Activated T-cell treated with anti-CD3 and anti-CD28 coated beads, Interleukin-2, amount 50 U/mL, for 48 hours (primary cell): ENCODE measurements at places on chromosomes 3 and 15.

DNA sequence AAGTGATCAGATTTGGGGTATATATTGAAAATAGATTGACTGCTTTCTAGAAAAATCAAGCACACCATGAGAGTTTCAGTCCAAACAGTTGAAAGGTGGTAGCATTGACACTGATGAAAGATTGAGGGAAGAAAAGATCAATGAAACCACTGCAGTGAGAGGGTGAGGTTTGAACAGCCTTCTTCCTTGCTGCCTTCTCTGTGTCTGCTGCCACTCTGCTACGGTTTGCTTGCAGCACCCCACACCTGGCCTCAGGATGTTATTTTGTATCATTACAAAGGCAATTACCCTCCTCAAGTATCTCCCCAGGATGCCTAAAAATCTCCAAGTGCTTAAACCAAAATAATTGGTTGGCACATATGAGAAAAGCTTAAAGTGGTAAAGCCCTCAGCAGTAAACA, 683.6 kb upstream of the ARPP21 start:
- DNase-seq: no peak

DNA sequence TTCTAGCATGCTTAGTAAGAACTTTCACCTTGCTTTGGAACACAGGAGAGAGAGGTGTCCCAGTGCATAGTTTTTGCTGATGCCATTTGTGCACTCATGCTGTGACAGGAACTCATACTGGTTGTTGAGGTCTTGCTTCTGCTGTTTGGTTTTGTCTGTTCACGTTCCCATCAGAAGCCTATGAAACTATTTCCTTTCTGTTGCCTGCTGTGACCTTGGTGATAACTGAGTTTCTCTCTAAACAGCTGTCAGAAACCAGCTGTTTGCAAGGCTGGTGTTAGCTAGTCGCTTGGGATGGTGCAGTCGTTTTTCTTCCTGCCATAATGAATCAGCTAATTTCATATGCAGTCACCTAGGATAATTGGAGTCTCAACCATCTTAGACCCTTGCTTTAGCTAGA, 724.1 kb downstream of the GRM7 start:
- DNase-seq: no peak

DNA sequence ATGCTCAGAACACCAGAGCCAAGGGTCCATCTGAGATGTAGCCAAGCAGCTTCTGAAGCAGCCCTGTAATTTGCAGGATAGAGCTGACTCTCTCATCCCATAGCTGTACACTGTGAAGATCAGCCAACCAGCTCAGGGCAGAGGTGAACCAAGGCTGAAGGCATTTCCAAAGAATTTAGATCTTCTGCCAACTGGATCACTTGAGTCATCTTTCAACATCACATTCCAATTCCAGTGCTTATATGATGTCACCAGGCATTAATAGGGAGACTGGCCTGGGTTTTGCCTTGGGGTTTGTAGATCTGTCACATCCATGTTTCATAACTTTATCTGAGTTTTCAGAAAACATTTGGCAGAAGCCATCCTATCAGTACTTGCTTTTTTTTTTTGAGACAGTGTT, 98.2 kb downstream of the NR2F2 start:
- no peak for DNase-seq

GRCh38 chr3:188557235-188557634, 403.3 kb downstream of the LPP start:
- DNase-seq: no peak

DNA sequence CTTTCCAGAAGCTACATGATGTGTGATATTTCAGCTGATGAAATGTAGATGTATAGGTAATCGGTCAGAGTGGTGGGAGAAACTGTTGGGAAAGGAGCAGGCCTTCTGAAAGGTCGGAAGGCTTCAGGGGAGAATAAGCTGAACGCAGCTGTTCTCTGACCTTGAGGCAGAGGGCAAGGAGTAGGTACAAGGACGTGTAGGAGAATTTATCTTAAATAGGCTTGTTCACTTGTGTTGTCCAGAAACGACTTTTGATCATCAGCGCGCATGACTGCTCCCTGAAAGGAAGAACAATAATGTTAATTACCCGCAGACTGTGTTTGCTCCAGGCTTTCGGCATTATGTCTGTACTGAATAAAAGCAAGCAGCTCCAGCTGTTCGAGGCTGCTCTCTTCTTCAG, 39.6 kb downstream of the GPR160 start:
- DNase-seq: no peak

GRCh38 chr3:110656394-110657025, 415.1 kb upstream of the NECTIN3 start:
- DNase-seq: no peak

- DNase-seq: no peak
Measured at GRCh38 chr3:71129611-71130431, 453.7 kb downstream of the FOXP1 start.

GRCh38 chr3:45330510-45331295, 57.7 kb upstream of the LARS2 start:
- DNase-seq: no peak

DNA sequence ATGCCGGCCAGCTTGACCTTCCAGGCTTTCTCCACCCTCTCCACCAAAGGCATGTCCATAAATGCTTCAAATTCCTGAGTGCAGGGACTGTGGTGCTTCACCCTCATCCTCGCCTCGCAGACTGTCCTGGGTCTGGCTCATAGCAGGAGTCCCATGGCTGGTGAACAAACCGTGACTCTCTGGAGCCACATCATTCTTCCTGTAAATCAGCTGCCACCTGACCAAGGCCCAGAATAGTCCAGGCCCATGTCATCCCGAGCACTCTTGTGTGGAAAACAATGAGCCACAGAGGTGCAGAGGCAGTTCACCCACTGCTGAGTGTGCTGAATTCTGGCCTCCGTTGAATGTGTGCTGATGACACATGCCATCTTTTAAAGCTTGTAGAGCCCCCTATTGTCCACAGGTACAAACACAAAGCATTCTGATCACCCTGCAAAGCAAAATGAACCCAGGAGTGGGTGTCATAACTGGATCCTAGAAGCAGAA, 68.6 kb downstream of the ABHD5 start:
- peak; percentile 26 for DNase-seq

DNA sequence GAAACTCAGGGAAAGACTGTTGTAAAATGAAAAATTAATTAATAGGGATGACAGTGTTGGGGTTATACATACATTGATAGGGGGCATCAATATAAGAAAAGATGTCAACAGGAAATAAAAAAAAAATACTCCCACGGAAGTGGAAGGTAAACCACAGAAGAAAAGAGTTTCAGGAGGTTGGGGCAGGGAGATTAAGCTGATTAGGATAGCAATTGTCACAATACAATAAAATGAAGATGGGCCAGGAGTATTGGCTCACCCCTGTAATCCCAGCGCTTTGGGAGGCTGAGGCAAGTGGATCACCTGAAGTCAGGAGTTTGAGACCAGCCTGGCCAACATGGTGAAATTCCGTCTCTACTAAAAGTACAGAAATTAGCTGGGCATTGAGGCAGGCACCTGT, 536.1 kb downstream of the AGBL1 start:
- no peak for DNase-seq

- DNase-seq: no peak
Measured at GRCh38 chr3:53503195-53503594, 8.8 kb downstream of the CACNA1D start.

DNA sequence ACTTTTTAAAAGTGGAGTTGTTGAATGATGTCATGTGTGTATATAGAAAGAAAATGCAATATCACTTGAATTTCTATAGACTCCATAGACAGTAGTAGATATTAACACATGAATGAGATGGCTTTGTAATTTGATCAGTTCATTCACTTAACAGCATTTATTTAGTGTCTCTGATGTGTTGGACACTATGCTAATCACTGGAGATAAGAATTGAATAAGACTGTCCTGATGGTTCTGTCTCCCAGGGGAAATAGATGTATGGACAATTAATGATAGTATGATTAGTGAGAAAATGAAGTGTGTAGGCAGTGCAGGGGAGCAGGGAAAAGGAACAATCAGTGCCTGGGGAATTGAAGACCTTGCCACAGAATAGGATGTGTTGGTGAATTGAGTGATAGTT, 72.9 kb downstream of the RIOX2 start:
- DNase-seq: no peak

DNA sequence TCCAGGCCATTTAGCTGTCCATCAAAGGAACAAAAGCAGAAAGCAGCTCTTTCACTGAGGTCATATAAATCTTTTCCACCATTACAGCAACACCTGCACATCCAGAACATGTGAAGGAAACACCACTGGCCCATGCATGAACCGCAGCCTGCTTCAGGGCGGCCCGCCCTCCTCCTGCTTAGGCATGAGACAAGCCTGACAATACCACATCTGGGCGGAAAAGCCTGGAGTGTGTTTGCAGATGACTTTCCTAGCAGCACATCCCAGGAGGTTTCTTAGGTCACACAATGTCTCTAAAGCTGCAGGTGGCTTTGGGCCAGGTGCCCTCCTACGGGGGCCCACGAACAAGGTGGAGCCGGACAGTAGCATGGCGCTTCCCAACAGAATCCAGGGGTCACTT, 19.6 kb downstream of the CYFIP1 start:
- no peak for DNase-seq

DNA sequence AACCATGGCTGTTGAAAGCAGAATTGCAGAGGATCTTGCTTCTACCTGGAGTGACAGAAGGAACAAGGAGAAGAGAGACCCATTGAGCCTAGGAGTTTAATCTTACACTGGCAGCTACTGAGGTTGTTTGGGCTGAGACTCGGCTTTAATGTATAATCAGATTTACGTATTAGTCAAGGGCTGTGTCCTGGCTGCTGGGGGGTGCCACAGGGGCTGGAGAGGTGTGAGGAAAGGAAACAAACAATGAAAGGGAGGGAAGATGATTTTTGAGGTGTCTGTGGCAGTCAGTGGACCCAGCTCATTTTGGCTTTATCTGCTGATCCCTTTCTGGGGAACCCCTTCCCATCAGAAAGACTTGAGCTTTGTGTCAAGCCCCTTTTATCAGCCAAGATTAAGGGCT, 95.7 kb downstream of the PRICKLE2 start:
- no peak for DNase-seq
